Esophagus muscularis mucosa (tissue), 4 donors: ENCODE measurements at places on chromosomes 13 and 19. TPM values are rescaled to one million over a fixed set of nuclear protein-coding genes. Genes with fewer than 3 reads are reported as not detected.

LIG4 gene
- 10.9 TPM for total RNA-seq

RYR1 gene
- total RNA-seq = 0.99 TPM

ZNF568 gene
- total RNA-seq = 11.9 TPM

GPR12 gene
- not detected for total RNA-seq

LGALS14 gene
- total RNA-seq = not detected

DNA sequence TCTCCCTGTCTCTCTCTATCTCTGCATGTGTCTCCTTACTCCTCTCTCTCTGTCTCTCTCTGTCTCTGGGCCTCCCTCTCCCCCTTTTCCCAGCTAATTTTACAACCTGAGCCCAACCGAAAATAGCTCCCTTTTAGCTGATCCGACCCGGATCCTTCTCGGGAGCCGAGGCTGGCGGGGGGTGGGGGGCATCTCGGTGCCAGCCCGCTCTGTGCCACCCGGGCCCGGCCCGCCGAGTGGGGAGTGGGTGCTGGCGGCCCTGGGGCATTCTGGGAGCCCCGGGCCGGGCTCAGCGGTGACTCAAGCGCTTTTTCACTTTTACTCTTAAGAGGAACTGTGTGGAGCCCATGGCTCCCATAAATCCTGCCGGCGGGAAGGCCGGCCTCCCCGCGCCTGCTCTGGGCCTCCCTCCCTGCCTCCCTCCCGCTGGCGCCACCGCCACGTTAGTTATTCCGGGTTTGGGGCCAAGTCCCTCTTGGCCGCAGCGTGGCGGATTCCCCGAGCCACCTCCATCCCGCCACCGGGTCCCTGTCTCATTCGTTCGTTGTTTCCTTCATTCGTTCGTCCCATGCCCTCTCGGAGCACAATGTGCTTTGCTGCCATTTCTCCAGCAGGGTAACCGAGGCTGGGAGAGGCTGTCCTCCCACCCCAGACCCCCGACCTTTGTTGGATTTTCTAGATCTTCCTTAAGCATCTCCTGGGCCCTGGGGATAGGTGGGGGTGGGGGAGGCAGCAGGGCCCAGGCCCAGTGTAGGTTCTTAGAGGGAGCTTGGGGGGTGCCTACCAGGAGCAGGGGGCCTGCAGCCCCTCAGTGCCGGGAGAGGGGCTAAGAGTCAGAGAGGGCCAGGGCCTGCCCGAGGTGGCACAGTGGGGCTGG is 3.2 kb downstream of the NFIC start:
- DNase-seq = no peak
- no peaks in the 10 kb centered on the region for H3K27me3 ChIP-seq
- H3K27ac ChIP-seq = peak overlapping the region; percentile 98
- H3K36me3 ChIP-seq = no peaks in the 10 kb centered on the region
- peak overlapping the region; percentile 99 for H3K4me3 ChIP-seq

DNA sequence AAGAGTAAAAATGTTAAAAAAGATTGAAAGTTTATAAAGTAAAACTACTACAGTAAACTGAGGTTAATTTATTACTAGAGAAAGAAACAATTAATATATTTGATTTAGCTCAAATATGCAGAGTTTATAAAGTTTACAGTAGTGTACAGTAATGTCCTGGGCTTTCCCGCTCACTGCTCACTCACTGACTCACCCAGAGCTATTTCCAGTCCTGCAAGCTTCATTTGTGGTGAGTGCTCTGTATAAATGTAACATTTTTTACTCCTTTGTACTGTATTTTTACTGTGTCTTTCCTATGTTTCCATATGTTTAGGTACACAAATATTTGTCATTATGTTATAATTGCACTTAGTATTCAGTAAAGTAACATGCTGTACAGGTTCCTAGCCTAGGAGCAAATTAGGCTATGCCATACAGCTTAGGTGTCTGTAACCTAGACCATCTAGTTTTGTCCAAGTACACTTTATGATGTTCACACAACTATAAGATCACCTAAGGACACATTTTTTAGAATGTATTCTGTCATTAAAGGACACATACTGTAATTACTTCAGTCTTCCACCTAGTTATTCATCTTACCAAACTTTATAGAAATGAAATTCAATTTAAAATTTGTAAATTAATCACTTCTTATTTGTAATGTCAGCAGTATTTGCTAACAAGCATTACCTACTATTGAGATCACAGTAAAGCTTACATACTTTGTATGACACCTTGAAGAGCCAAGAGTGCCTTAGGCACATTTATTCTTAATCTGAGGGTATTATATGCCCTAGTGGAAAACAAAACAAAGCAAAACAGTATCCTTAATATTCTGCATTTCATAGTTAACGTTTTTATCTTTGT is 683.4 kb downstream of the PCDH9 start:
- no peaks in the 10 kb centered on the region for H3K4me1 ChIP-seq
- H3K4me3 ChIP-seq = no peak overlapping the region
- no peak for DNase-seq
- H3K36me3 ChIP-seq = no peaks in the 10 kb centered on the region
- no peaks in the 10 kb centered on the region for H3K27me3 ChIP-seq

- no peak for DNase-seq
- H3K36me3 ChIP-seq = no peaks in the 10 kb centered on the region
- H3K4me3 ChIP-seq = no peak overlapping the region
- no peaks in the 10 kb centered on the region for H3K4me1 ChIP-seq
- no peak overlapping the region for H3K27ac ChIP-seq
- H3K27me3 ChIP-seq = no peaks in the 10 kb centered on the region
Measured at GRCh38 chr13:31835932-31836331, 96.6 kb downstream of the RXFP2 start.

- H3K27me3 ChIP-seq = peaks cover 25% of the 10 kb centered on the region
- peaks cover 13% of the 10 kb centered on the region for H3K4me1 ChIP-seq
- no peak overlapping the region for H3K4me3 ChIP-seq
- no peak overlapping the region for H3K27ac ChIP-seq
- DNase-seq = no peak
Measured at GRCh38 chr19:48698046-48698445, 2.3 kb downstream of the FUT2 start.

DNA sequence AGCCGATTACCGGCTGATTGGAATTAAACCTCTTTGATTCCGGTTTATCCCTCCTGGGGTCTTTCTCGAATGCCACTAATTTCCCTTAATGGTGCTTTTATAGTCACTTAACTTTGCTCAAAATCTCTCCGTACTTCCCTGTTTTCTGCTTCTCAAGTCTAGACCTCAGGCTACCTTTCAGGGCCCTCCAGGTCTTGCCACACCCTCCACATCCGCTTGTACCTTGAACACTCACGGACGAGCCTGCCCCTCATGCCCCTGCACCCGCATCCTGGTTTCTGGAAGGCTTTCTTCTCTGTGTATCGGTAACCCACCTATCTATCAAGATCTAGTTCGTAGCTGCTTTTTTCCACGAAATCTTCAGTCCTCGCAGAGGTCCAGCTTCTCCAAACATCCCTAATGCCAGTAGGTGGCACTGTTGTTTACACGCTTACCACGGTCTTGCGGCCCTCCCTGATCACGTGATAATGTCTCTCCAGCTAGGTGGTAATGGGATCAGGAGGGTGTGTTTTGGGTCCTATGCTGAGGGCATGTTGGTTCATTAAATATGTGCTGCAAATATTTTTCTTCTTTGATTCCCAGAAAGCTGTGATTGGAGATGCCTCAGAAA is 13.8 kb downstream of the ATP12A start:
- no peak overlapping the region for H3K27ac ChIP-seq
- DNase-seq = no peak
- no peaks in the 10 kb centered on the region for H3K27me3 ChIP-seq
- no peaks in the 10 kb centered on the region for H3K36me3 ChIP-seq
- H3K4me1 ChIP-seq = no peaks in the 10 kb centered on the region
- no peak overlapping the region for H3K4me3 ChIP-seq

DNA sequence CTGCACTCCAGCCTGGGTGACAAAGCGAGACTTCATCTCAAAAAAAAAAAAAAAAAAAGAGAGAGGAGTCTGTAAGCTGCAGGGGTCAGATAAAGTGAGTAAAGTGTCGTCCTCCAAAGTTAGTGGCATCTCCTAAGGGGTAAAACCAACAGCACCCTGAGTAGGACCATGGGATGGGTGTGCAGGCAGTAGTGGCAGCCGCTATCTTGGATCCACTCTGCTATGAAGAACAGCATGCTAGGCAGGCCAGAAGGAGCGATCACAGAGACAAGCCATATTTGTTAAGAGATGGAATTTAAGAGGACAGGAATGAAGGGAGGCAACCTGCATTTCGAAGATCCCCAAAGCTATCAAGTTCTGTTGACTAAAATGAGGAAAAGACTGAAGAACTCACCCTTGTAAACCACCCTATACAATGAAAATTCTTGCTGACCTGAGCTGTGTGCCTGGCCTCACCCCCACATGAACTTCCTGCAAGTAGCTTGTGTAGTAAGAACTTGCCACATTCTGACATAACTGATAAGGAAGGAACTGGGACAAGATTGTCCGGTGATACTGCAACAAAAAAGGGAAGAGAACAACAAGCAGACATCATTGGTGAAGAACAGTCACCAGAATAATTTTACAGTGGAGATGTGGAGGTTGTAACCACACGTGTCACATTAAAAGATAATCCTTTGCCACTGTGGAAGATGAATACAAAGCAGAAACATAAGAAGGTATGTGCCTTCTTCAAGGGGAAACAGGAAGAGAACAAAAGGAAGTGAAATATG is 16.2 kb downstream of the DPY19L3 start:
- no peaks in the 10 kb centered on the region for H3K27me3 ChIP-seq
- DNase-seq = no peak
- no peak overlapping the region for H3K27ac ChIP-seq
- H3K4me1 ChIP-seq = no peaks in the 10 kb centered on the region
- no peak overlapping the region for H3K4me3 ChIP-seq

GRCh38 chr13:24271601-24272451 is 37.6 kb upstream of the C1QTNF9 start:
- H3K4me1 ChIP-seq = peaks cover 32% of the 10 kb centered on the region
- H3K4me3 ChIP-seq = peak overlapping the region; percentile 49
- no peaks in the 10 kb centered on the region for H3K36me3 ChIP-seq

- no peaks in the 10 kb centered on the region for H3K36me3 ChIP-seq
- peak overlapping the region; percentile 18 for H3K27ac ChIP-seq
- peak overlapping the region; percentile 33 for H3K4me3 ChIP-seq
- peaks cover 12% of the 10 kb centered on the region for H3K4me1 ChIP-seq
Measured at GRCh38 chr13:66835040-66835628, 395.0 kb downstream of the PCDH9 start.

- H3K4me3 ChIP-seq = no peak overlapping the region
- peaks cover 37% of the 10 kb centered on the region for H3K4me1 ChIP-seq
- DNase-seq = no peak
Measured at GRCh38 chr13:44465318-44465717, 91.7 kb downstream of the SERP2 start.

GRCh38 chr19:50569938-50570540 is 1.8 kb upstream of the LRRC4B start:
- peaks cover 18% of the 10 kb centered on the region for H3K4me1 ChIP-seq
- H3K27me3 ChIP-seq = peaks cover 75% of the 10 kb centered on the region
- H3K36me3 ChIP-seq = no peaks in the 10 kb centered on the region
- H3K4me3 ChIP-seq = no peak overlapping the region

GRCh38 chr19:33427801-33428626 is 54.5 kb downstream of the CEBPG start:
- H3K4me1 ChIP-seq = no peaks in the 10 kb centered on the region
- no peak overlapping the region for H3K27ac ChIP-seq
- DNase-seq = no peak
- no peaks in the 10 kb centered on the region for H3K36me3 ChIP-seq

DNA sequence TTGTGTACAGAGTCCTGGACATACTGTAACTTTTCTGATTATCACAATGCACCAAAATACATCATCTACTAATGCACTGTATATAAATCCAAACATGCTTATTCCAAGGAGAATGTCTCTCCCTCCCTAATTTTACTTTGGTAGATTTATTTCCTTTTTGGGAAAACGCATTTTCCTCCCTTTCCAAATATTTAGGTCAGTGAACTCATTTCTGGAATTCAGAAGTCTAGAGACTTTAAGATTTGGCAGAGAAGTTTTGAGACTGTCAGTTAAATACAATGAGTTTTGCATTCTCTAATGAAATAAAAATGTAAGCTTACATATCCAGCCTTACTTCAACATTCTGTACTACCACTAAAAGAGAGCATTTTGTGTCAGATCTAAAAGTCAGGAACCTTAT is 165.8 kb upstream of the EDNRB start:
- no peak overlapping the region for H3K4me3 ChIP-seq
- H3K4me1 ChIP-seq = peaks cover 8% of the 10 kb centered on the region
- no peaks in the 10 kb centered on the region for H3K27me3 ChIP-seq

GRCh38 chr19:1049106-1049505 is 9.2 kb downstream of the ABCA7 start:
- H3K27me3 ChIP-seq = no peaks in the 10 kb centered on the region
- no peaks in the 10 kb centered on the region for H3K4me1 ChIP-seq
- H3K27ac ChIP-seq = no peak overlapping the region
- no peak overlapping the region for H3K4me3 ChIP-seq

- no peak overlapping the region for H3K27ac ChIP-seq
- peaks cover 96% of the 10 kb centered on the region for H3K27me3 ChIP-seq
- no peak overlapping the region for H3K4me3 ChIP-seq
Measured at GRCh38 chr13:99991828-99992775, 10.5 kb downstream of the ZIC2 start.

DNA sequence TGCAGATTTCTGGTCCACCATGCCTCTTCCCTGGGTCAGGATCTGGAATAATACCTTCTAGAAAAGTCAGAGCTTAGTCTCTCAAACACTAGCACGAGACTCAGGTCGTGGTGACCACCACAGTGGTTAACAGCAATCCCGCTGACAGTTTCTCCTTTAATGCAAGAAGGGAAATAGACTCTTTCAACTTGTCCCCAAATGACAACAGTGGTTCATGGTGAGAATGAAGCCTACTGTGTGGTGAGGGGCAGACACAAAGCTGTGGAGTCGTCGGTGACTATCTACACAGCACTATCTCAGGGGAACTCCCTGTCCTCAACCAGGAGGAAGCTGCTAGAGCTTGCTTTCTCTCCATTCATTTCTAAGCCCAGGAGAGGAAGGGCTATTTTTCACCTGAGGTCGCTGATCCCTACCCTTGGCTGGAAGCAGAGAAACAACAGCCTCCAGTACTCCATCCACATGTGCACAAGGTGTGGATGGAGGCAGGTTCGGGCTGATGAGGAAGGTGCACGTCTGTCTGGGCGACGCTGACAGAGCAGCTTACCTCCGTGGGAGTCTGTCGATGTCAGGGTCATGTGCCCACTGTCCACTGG is 72.4 kb downstream of the STK24 start:
- H3K4me3 ChIP-seq = no peak overlapping the region
- peaks cover 87% of the 10 kb centered on the region for H3K4me1 ChIP-seq
- no peak for DNase-seq
- H3K27ac ChIP-seq = peak overlapping the region; percentile 71
- H3K36me3 ChIP-seq = peaks cover 3% of the 10 kb centered on the region

DNA sequence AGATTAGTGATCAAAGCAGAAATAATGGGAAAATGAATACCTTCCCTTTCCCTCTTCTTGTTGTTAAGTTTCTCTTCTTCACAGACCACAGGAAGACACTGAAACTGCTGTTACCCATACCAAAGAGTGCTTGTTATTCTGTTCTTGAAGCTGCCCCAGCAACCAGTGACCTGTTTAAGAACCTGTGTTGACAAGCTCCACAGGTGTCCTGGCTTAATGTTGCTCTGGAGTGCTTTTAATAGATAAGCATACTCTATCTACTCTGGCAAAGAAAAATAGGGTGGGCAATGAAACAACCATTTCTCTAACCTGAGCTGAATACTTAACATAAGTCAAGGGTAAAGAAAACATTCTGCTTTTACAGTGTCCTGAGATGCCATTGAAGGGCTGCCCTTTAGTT is 506.7 kb upstream of the GPC6 start:
- H3K36me3 ChIP-seq = no peaks in the 10 kb centered on the region
- H3K27ac ChIP-seq = no peak overlapping the region
- no peak for DNase-seq
